Mucosa of gallbladder (tissue), 1 donor: ENCODE measurements at places on chromosomes 12 and 14. TPM values are rescaled to one million over a fixed set of nuclear protein-coding genes. Genes with fewer than 3 reads are reported as not detected.

SOX5 gene
- 15.0 TPM for total RNA-seq

THTPA gene
- total RNA-seq = 29.1 TPM

LAG3 gene
- 1.4 TPM for total RNA-seq

SLCO1B3 gene
- 0.17 TPM for total RNA-seq

MANSC4 gene
- not detected for total RNA-seq

ISCA2 gene
- 34.3 TPM for total RNA-seq

TMEM233 gene
- 0.55 TPM for total RNA-seq

KCNA5 gene
- 1.4 TPM for total RNA-seq

CISTR gene
- total RNA-seq = not detected
